Urinary bladder (tissue), 4 donors: ENCODE measurements at places on chromosomes 12 and 14. TPM values are rescaled to one million over a fixed set of nuclear protein-coding genes. Genes with fewer than 3 reads are reported as not detected.

KRT4 gene
- 6.3 TPM for total RNA-seq

RNF212B gene
- not detected for total RNA-seq

PLEKHA5 gene
- 193 TPM for total RNA-seq

DNA sequence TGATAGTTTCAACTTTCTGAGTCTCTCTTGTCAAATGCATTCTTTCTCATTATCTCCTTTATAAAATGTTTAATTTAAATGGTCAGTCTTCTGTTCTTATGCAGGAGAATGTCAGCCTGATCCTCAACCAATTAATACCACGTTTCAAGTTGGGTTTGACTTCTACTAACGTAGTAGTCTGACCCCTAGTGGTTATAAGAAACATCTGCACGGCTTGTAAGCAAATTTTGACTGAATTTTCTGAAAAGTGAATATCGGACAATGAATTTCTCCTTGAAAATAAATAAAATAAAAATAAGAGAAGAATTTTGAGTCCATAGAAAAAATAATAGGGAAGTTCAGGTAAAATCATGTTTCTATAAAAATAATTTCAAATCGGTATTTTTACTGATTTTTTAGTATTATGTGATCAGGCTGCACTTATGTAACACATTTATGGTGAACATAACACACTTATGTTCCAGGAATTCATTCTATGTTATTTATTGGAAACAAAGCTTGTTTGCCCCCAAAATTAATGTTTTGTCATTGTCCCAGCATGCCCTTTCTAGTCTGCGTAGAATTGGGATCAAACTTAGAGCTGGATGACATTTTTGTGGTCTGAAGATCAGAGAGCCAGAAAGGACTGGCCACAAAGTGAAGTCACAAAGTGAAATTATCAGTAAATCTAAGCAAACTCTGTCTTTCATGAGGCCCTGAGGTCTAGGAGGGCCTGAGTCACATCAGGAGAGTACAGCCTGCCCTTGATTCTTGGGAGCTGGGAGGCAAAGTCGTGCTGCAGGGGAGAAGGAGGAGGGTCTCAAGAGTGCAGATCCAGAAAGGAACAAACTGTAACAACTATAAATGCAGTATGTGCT, 101.2 kb upstream of the STXBP6 start:
- DNase-seq, result no peak

- DNase-seq, result no peak
These were observed 50.3 kb downstream of the HECTD4 start for GRCh38 chr12:112331886-112332285.

DNA sequence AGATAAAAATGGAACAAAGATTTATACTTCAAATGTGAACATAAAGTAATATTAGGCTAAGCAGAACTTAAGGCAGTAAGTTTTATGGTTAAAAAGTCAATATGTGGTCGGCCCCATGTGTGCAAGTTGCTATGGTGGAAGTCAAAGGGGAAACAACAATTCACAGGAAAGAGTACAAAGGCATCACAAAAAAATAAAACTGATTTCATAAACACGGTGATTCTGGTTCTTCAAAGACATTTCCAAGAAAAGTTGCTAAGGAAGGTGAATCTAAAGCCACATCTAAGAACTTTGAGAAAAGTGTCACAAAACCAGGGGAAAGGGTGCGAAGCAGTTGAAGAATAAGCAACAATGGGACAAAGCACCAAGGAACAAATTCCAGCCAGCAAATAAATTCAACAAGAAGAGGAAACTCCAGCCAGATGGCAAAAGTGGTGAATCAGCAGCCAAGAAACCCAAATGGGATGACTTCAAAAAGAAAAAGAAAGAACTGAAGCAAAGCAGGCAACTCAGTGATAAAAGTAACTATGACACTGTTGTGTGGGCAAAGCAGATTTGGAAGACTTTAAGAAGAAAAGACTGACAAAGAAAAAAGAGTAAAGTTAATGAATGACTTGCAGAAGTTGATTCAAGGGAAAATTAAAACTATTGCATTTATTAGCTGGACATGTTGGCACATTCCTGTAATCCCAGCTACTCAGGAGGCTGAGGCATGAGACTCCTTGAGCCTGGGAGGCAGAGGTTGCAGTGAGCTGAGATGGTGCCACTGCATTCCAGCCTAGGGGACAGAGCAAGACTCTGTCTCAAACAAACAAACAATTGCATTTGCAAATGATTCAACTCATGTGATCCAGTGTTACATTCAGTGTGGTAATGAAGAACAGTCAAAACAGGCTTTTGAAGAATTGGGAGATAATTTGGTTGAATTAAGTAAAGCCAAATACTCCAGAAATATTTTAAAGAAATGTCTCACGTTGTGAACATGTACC, 19.5 kb downstream of the PTGDR start:
- DNase-seq, result no peak

GRCh38 chr12:44519931-44520330, 356.2 kb downstream of the NELL2 start:
- no peak for DNase-seq
